ENCODE measurements at places on chromosomes 7 and 10.

GRCh38 chr7:132545756-132546155, 30.5 kb downstream of the PLXNA4 start:
- DNase-seq: no peak

DNA sequence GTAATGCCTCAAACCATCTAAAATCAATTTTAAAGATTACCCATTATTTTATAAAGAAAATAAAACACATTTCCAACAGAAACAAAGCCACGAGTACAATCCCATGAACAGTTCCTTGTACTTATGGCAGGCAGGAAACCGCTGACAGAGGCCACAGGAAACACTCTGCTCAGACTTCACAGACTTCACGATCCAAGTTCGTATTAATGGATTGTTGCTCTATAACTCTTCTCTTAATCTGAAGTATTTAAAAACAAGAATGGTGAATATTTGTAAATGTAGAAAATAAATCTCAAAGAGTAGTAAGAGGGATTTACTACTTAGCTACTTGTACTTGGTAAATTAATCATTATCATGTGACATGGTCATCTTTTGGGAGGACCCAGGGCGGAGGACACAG, 78.3 kb downstream of the SNX10 start:
- DNase-seq: no peak

DNA sequence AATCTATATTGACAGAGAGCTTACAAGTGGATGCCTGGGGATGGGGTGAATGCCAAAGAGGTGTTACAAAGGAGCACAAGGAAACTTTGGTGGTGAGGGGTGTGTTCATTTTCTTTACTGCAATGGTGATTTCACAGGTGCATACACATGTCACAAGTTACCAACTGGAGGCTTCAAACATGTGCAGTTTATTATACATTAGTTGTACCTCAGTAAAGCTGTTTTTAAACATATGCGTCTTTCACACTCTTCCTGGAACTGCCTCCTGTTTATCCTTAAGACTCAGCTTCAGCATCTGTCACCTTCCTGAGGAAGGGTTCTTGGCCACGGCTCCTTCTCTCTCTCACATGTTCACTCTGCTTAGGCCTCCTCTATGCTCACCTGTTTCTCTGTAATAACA, 731.5 kb downstream of the PARD3 start:
- DNase-seq: no peak

DNA sequence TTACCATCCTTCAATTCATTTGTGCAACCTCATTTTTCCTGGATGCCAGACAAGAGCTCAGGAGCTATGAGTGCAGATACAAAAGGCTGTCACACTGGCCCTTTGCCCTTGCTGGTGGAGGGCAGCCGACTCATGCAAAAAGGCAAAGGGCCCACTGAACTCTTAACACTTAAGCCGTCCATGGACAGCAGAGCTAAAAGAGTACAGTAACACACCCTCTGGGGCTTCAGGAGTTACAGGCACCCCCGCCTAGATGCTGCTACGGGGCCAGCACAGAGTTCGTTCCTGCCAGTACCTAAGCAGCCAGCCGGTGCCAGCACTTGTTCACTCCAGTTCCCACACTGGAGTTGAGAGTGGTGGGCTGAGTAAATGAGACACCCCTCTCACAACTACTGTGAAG, 69.9 kb upstream of the MRLN start:
- DNase-seq: no peak

DNA sequence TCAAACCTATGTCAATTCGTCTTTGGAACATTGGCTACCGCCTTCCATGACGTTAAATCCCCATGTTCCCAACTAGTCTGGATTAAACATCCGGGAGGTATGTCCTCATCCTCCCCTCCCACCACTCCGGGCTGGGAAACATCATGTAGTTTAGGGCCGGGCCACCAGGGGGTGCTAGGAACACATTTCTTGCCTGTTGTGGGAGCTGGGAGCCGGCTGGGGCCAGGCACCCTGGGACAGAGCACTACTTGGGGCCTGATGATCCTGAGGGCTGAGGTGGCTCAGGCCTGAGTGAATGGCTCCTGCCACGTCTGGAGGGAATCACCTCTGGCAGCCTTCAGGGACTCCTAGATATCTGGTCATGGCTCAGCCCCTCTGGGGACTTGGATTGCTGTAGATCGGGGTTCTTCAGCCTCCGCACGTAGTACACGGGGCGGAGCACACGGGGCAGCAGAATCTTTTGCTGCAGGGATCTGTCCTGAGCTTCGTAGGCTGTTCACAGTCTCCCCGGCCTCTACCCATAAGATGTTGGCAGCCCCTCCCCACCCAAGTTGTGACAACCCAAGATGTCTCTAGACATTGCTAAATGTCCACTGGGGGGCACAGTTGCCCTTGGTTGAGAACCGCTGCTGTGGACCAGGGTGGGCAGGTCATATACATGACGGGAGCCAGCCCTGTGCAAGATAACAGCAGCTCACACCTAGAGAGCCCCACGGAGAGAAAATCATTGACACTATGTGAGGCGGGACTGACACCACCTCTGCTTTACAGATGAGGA, 141.2 kb upstream of the ZNF716 start:
- DNase-seq: no peak

DNA sequence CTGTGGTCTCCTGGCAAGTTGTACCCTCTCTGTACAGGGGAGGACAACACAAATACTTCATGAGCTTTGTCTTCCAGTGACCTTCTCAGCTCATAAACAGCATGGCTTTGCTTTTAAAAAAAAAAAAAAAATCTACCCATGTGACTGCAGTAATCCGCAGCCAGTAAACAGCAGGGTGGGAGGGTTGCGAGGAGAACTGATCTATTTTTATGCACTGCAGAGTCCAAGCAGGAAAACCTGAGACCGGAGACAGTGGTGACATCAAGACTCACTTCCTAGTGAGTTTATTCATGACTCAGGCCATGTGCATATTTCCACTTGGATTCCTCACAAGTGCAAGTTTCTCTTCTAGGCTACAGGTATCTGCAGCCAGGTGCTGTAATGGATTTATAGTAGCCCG, 127.9 kb downstream of the NRF1 start:
- DNase-seq: no peak

DNA sequence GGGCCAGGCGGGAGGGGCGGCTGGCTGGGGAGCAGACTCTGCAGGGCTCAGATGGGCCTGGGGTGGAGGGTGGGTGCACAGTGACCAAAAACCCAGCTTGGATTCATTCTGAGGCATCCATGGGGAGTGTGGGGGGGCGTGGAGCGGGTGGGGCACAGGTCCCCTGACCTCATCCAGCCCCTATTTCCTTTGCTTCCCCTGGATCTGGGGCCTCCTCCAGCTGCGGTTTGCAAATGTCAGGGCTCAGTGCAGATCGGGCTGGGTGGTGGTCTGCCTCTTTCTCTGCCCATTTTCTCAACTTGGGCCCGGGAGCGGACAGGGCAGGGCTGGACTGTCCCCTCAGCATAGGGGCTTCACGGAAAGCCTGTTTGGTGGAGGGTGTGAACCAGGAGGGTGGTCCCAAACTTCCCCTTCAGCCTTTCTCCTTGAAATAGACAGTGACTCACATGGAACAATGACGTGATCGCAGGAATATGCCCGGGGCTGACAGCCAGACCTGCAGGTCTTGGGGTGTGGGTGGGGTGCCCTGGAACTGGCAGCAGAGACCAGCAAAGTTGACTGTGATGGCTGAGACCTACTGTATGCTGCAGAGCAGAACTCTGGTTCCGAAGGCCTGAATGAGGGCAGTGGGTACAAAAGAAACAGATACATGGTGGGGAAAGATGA, 72.9 kb upstream of the PODXL start:
- DNase-seq: no peak

GRCh38 chr10:583433-583832, 106.0 kb downstream of the DIP2C start:
- no peak for DNase-seq
